ENCODE measurements at places on chromosomes 11 and 22. TPM values are rescaled to one million over a fixed set of nuclear protein-coding genes. Genes with fewer than 3 reads are reported as not detected.

The FGF3 gene
- not detected for total RNA-seq

The FDXACB1 gene
- 3.2 TPM for total RNA-seq

The ABTB2 gene
- total RNA-seq: 5.3 TPM

The CYP2D6 gene
- total RNA-seq: 2.3 TPM

The NLRP14 gene
- not detected for total RNA-seq
